ENCODE measurements at places on chromosomes 2 and 18.

DNA sequence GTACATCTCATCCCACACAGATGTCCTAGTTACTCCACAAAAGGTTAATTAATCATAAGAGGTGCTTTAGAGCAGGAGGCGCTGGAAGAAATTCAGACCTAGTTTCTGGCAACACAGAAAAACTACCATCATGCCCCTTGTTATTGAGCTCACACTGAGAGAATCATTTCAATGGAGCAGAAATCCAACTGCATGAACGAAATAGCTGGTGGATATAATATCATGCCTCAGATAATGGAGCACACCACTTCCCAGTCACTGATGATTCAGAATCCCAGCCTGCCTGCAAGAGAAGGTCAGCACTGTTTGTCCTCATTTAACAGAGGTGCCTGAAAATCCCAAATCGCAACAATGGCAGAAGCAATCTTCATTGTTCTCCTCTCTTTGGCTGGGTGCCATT, 125.8 kb upstream of the CREB1 start:
- no peak for DNase-seq

DNA sequence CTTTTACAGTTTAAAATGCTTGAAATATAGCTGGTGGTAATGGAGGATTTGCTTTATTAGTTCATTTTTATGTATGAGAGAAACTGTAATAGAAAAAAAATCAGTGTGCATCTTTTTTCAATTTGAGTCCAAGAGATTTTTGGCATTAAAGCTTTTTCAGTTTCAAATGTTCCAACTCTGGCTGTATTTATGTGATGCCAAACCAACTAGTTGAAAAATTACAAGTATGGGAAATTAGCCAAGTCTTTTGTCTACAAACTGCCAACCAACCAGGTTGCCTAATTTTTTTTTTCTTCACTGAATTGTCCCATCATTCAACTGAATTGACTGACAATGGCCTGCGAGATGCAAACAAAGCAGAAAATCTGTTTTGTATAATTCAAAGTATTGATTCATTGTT, 95.7 kb downstream of the ICOS start:
- no peak for DNase-seq

GRCh38 chr2:176103742-176104315, 3.3 kb upstream of the HOXD11 start:
- no peak for DNase-seq

- DNase-seq: no peak
Observed at GRCh38 chr18:77405096-77405495, 155.4 kb downstream of the GALR1 start.

- no peak for DNase-seq
Observed at GRCh38 chr2:32484937-32485336, 128.1 kb downstream of the BIRC6 start.

DNA sequence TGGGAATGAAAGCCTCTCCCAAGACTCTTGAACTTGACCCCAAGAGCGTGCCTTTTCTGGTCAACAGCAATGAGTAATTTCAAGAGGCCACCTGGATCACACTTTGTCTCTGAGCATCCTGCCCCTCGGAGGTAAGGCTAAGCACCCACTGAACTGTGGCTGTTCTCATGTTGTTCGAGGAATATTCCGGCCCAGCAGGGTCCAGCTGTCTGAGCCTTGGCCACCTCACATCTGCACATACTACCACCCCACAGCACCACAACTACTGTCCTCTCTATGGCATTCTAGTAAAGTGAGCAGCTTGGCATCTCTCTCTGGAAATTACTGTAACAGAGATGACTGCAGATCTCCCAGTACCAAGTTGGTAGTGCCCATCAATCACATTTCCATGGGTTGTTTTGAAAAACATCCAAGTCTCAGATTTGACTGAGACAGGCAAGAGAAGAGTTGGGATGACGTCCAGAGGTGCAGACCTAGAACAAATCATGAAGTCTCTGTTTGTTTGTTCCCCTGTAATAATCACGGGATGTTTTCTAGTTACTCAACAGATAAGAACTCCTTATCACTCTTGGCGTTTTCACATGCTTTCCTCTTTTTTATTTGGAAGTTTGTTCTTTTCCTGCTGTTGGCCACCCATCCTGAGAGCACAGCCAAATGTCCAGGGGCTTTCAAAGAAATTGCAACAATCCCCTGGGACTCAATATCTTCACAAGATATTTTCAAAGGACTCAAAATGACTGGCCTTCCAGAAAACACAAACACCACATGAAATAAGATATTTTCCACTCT, 336.0 kb upstream of the TNP1 start:
- no peak for DNase-seq

DNA sequence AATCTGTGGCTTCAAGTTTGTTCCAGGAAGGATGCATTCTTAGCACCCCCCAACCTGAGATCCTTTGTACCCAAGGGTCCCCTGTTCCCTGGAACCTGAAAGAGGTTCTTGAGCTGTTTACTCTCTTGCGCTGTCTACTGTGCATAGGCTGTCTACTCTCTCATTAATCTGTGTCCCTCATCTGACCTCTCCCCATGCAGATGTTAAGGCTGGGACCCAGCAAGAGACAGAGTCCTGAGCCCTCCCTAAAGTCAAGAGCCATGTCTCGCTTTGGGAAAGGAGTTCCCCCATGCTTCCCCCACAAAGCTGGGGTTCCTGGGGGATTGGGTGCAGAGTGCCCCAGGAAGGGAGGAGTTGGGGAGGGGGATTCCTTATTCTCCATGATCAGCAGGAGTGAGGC, 312.9 kb downstream of the CYP26B1 start:
- no peak for DNase-seq

- DNase-seq: no peak
Observed at GRCh38 chr2:223860809-223861738, 23.7 kb upstream of the AP1S3 start.

All from renal cortex interstitium (tissue), 15 donors.